ENCODE measurements at places on chromosomes 4 and X.

GRCh38 chr4:99507349-99507748 lies 3.5 kb upstream of the C4orf17 start:
- no peak for DNase-seq

DNA sequence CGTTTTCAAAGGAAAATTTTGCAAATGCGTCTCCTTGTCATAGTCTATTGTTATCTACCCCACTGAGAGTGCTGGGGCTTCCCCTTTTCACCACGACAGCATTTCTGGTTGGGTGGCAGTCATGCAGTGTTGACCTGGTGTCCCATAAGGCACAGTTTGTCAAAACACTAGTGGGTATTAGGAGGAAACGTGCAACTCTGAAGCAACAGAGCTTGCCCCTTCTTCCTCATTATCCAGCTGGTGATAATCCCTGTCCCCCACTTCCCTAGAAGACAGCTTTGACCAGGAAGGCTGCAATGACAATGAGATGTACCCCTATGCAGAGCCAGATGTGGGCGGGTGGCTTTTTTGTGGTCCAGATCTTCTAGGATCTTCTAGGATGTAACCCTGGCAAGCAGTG lies 1.8 kb downstream of the TBC1D1 start:
- DNase-seq, result peak; percentile 63

DNA sequence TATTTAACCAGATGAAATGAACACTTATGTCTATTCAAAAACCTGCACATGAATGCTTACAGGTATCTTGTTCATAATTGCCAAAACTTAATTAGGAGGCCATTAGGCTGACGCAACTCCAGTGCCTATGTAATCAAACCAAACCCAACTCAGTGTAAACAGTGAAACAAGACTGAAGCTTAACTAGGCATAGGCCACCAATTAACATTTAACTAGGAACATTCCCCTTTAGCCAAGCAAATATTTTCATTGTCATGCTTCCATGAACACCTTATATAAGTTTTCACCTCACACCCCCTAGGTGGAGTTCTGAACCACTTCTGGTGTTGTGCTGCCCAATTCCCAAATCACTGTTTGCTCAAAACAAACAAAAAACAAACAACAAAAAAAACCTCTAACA lies 686.0 kb downstream of the STPG2 start:
- DNase-seq, result no peak

GRCh38 chr4:165027762-165028402 lies 3.9 kb upstream of the TRIM60 start:
- DNase-seq, result no peak

- no peak for DNase-seq
Measured at GRCh38 chrX:36856849-36857248, 151.3 kb upstream of the FAM47C start.

- no peak for DNase-seq
Measured at GRCh38 chrX:109312757-109313156, 169.1 kb downstream of the GUCY2F start.

- DNase-seq, result no peak
Measured at GRCh38 chrX:46254641-46255040, 290.6 kb downstream of the ZNF674 start.

- DNase-seq, result no peak
Measured at GRCh38 chr4:76546759-76547742, 112.0 kb downstream of the SHROOM3 start.

DNA sequence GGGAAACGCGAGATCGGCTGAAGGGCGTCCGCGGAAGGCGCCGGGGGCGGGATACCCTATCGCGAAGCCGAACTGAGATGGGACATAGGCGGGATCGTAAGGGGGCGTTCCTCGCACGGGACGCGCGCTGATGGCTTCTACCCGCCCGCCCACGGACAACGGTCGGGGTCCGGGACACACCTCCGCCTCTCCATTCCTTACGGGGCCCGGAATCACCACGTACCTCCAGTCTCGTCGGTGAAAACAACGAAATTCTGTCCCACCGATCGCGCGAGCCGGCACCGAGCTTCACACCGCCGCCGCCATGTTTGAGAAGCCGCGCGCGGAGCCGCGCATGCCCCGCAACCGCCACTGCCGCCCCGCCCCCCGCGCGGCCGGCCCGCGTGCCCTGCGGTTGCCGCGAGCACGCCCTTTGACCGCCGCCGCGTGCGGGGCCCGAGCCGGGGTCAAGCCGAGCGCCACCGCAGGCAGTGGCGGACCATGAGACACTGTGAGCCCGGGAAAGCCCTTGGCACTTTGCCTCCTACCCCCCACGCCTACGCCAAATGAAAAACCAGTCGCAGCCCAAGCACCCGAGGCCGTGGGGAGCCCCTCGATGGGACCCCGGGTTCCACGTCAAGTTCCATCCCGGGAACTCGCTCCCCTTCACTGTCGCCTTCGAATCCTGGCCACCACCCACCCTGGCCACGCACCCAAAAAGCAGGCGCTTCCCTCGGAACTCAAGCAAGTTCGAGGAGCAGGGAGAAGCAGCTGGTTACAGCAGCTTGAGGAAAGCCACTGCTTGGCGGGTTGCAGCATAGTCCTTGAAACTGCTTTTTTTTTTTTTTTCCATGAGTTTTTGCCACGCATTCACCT lies at the start of gene SCML2:
Gene SCML2 (minus strand): TSS at position 320 of the 855 bp plus-strand sequence. CDS start 20,617 bp downstream, outside the sequence.
- DNase-seq, result peak; percentile 50

DNA sequence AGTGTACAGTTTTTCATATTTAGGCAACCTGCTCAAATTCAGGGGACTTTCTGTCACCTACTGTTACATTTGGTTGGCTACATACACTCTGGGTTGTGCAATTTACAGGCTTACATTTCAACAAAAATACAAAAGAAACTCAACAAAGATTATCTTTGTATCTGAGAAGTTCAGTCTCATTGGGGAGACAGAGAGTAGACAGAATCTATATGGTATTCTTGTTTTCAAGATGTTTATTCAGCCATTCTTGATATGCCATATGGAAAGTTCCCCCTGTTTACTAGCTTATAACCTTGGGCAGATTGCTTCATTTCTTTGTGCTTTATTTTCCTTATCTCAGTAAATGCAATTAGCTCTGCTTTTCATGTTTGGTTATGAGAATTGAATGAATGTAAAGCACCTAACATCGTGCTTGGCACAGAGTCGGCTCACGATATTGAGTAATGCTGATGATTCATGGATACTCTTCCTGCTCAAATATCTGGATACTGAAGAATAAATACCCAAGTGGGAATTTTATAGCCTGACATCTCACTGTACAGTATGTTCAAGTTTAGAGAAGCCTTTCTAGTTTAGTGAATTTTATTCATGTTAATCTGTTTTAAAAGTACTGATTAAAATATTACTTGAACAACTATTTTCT lies 96.5 kb upstream of the PACRGL start:
- DNase-seq, result no peak

DNA sequence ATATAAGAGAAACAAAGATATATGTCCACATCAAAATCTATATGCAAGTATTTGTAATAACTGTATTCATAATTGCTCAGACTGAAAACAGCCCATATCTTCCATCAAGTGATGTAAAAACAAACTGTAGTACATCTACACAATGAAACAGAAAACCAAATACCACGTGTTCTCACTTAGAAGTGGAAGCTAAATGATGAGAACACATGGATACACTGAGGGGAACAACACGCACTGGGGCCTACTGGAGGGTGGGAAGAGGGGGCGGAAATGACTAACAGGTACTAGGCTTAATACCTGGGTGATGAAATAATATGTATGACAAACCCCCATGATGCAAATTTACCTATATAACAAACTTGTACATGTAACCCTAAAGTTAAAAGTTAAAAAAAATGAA lies 42.7 kb downstream of the UBA6 start:
- peak; percentile 21 for DNase-seq

DNA sequence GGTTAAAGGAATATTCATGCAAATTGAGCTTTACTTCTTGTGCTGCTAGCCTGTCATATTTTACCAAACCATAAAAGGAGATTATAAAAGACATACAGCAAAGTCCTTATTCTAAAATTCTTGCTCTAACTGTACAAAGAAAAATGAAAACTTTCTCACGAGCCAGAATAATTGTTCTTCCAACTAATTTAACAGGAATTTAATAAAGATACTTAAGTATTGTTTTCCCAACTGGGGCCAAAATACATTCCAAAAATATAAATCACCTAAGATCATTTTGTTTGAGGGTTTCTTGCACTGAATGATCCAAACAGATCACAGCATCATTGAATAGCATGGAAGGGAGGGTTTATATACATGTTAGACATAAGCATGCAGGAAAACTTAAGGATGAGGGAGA lies 127.1 kb upstream of the PCDH18 start:
- DNase-seq, result no peak

- DNase-seq, result no peak
Measured at GRCh38 chrX:21412883-21413282, 38.7 kb downstream of the CNKSR2 start.

GRCh38 chr4:172654457-172654856 lies 514.2 kb upstream of the GALNT7 start:
- DNase-seq, result no peak

GRCh38 chr4:109215506-109215905 lies 87.0 kb downstream of the COL25A1 start:
- no peak for DNase-seq

DNA sequence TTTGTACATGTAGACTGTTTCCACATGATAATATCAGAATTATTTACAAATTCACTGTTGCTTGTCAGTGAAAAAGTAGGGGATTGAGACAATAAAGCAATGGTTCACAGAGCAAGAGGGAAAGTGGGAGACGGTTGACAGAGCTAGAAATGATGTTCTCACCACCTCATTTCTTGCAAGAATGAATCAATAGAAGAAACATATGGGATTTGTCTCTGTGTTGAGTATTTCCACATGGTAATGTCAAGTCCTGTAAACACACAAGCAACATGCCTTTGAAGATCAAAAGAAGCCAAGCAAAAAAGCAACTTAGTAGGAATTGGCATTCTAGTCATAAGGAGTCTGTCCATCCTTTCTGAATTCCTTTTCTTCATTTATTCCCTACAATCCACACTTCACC lies 1806.6 kb upstream of the AGA start:
- DNase-seq, result no peak

DNA sequence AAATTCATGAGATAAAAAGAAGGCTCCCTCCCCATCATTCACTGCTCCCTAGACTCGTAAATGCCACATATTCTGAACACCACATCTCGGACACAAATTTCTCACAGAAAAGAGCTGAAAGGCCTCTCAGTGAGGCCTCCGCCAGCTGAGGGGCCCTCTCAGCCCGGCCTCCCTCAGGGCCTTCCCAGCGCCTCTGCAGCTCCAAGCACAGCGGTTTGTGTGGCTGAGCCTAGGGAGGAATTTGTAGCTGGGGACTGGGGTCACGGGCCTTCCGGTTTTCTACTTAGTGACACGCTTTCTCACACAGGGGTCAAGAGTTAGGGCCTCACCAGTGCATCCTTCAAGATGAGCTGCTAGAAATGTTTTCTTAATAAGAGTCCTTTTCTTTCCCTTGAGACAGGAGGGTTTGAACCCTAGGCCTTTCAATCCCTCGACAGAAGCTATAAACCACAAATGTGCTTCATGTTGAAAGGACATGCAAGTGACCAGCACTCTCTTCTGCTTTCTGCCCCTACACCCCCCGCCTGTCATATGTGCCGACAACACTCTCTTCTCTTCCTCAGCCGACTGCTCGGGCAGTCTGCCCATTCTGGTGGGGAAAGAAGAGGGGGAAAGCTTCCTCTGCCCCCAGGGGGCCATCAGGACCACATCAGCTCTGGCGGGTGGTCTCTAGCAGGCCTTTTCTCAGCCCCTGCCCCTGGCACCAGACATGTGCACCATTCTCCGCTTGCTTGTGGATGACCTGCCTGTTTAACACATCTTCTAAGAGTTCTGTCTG lies 104.9 kb downstream of the CHIC2 start:
- no peak for DNase-seq

- no peak for DNase-seq
Measured at GRCh38 chr4:101421386-101421785, 74.1 kb upstream of the PPP3CA start.

DNA sequence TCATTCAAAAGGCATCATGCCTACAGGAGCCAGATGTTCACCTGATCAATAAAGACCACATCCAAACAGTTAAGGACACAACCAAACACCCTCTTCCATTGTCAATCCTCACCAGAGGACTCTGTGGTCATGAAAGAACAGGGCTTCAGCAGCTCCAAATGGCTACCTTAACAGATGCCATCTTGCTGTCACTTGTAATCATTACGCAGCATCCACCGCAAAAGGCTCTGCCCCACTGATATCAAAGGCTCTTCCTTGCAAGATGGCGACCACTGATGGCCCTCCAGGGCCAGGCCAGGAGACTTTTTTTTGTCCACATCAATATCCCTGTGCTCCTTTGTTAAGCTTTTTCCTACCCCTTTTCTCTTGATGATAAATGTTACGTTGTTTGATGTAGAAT lies 157.4 kb downstream of the DHRSX start:
- DNase-seq, result no peak

DNA sequence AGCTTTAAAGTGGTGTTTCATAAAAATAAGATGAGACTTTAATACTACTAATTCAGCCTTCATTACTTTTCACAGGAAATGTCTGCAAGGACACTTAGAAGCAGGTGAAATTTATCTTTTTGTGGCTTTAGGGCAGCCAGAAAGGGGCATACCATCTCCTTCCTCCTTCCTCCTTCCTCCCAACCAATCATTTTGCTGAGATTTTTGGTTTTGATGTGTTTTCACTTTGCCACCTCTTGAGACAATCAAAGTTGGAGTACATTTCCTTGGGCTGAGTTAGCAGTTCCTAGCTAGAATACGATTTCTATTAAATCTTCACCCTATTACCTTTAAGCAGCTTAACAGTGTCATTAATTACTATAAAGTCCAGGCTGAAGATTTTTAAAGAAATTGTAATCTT lies 5.1 kb upstream of the NDST3 start:
- DNase-seq, result no peak

- no peak for DNase-seq
Measured at GRCh38 chr4:21890231-21890630, 58.3 kb downstream of the KCNIP4 start.

DNA sequence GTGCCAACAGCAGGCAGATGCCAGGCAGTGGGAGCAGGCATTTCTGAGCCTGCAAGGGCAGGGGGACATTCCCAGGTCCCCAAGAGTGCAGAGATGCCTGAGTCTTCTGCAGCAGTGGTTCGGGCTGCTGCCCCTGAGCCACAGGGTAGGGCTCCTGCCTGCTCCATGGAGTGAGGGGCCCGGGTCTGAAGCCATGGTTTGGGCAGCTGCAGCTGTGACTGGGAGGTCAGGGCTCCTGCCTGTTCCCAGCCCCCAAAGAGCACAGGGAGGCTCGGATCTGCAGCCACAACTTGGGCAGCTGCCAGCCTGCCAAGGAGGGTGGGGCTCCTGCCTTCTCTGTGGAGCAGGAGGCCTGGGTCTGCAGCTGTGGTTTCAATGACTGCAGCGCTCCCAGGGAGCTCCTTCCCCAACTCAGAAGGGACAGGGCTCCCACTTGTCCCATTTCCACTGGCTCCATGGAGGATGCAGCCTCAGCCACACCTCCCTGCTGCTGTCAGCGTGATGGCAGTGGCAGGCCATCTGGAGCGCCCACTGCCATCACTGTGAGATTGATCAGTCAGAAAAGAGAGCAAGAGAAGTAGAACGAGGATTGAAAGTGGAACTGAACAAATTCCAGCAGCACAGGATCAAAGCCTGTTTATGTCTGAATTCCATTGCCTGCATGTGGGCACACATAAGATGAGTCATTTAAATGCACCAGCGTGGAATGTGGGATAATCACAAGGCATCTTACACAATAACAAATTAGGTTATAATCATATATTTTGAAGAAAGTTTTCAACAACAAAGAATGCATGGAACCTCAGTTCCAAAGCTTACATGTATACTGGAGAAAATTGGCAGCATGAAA lies 93.1 kb upstream of the CXorf51A start:
- no peak for DNase-seq

GRCh38 chr4:147957446-147957845 lies 225.6 kb downstream of the ARHGAP10 start:
- DNase-seq, result no peak
